Stimulated activated CD8-positive, alpha-beta memory T cell treated with anti-CD3 and anti-CD28 coated beads, Interleukin-15, amount 100 ng/mL, for 48 hours (primary cell): ENCODE measurements at places on chromosomes 3 and 15.

GRCh38 chr15:35209838-35210237, 124.7 kb upstream of the NANOGP8 start:
- no peak for DNase-seq

- no peak for DNase-seq
Measured at GRCh38 chr15:74350295-74351275, 16.9 kb downstream of the CYP11A1 start.

GRCh38 chr3:140236836-140237501, 302.0 kb downstream of the CLSTN2 start:
- DNase-seq = no peak

DNA sequence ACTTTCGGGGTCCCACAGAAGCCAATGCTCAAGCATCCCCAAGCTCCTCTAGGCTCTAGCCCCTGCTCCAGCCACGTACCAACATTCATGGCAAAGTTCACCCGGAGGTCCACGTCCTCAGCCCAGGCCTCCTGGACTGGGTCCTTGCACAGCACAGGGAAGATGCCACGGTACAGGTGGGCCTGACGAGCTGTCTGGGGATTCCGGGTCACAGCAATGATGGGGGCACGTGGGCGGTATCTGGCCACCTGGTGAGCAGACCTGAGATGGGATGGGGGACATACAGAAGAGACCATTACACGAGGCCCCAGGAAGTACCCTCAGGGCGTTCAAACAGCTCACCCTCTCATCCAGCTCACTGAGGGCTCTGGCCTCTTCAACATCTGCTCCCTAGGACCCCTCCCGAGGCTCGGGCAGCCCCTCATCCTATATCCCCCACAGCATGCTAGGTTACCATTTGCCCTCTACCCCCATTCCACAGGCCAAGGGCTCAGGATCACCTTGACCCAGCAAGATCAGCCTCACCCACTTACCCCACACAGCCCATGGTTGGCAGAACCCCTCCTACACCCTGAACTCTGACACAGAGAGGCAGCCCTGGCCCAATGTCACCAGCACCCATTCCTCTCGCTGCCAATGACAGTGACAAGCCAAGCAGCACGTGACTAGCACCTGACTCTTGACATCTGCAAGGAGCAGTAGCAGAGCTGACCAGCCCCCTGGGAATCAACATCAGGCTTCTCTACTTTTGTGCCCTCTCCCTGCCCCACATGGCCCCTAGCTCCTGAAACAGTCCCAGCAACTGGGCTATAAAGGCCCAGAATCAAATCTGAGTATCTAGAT, 3.0 kb upstream of the GRAMD2A start:
- DNase-seq = no peak

DNA sequence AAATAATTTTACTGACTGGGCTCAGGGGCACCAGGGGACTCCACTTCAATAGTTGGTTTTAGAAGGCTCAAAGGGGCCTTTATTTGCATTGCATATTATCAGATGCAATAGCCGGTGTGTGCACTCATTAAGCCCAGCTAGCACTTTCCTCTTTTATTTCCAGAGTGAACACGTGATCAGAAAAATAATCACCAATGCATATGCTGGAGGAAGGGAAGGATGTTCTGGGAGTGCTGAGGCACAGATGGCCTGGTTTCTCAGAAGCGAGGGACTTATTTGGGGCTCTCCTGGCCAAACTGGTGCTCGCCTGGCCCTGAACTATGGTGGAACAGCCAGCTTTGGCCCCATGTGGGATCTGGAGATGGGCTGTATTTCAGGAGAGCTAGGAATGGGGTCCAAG, 60.4 kb upstream of the SEC13 start:
- DNase-seq = no peak

GRCh38 chr3:56322862-56323261, 145.4 kb downstream of the ERC2 start:
- DNase-seq = no peak
